ENCODE measurements at places on chromosomes 2 and 18.

DNA sequence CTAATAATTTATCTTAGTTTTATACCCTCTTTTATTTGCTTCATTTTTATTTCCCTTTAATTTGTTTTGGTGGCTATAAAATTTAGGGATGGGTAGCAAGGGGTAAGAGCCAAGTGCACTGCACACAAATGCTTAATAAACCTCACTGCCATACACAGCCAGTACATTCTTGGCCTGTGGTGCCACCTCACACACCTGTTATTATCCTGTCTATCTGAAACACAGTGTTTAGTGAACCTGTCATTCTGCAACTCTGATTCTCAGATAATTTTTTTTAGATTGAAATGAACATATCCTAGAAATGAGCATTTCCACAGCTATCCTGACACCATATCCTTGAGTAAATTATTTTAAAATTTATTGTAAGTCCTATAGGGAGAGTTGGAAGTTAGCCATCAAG is 807.5 kb downstream of the DCC start:
- no peak for DNase-seq

- no peak for DNase-seq
These were observed 79.4 kb upstream of the ASB18 start for GRCh38 chr2:236343400-236344161.

- DNase-seq = no peak
These were observed 5.5 kb upstream of the TTL start for GRCh38 chr2:112476434-112476833.

DNA sequence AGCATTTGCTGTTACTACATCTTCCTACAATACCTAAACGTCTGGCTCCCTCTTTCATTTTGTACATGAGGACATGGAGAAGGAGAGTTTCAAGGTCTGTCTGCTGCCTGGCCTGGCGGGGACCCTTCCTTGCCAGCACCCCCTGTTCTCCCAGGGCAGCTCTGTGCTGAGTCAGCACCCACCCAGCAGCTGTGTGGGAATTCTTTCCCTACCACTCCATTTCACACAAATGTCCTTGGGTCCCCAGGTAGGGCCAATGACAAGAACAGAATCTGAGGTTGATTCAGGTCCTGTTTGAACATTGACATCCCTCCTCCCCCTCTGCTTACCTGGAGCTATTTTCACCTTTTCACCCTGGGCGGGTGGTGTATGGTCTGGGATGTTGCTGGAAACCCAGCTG is 129.9 kb upstream of the ITGA6 start:
- no peak for DNase-seq

- DNase-seq = no peak
These were observed 765.1 kb upstream of the SLC8A1 start for GRCh38 chr2:41216978-41217377.

DNA sequence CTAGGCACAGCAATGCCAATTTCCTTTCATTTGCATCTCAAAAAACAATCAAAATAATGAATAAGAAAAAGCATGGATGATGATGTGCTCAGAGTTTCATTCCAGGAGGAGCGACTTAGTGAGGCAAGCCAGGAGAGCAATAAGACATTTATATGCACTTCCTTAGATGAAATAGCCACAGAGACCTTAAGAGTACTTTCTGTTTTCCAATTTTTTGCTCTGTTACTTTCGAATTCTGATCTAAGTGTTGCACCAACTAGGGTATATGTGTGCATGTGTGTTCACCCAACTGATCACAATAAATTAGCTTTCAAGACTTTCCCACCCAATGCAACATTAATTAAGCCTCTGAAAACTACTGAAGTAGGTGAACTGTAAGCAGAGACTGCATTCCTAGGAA is 709 bp downstream of the RAB27B start:
- DNase-seq = no peak

DNA sequence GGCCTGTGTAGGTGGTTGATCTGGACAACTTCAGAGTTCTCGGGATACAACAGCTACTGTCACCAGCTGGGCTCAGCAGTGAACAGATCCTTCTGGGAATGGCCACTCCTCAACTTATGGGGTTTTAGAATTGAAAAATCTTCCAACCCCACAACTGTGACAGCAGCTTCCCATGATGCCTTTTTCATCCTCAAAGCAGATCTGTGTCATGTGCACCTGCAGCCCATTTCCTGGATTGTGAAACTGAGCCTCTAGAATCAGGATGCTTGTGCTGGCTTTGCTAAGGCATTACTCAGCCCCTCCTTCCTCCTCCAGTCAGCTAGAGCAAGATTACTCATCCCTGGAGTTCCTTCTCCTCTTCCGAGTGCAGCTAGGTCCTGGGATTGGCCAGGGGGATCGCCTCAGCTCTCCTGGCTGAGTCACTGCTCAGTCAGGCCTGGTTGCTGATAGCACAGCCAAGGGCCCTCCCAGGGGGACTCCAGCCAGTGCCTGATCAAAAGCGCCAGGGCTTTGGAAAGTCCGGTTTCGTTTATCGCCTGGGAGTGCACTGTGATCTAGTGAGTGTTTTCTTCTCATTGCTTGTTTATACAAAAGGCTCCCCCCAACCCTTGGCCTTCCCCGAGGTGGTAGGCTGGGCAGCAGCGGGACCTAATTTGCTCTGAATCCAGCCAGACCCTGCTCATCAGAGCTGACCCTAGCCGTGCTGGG is 2.4 kb upstream of the LPIN1 start:
- DNase-seq = peak; percentile 80

- DNase-seq = no peak
These were observed 177.9 kb downstream of the DNAH6 start for GRCh38 chr2:84694088-84694622.

DNA sequence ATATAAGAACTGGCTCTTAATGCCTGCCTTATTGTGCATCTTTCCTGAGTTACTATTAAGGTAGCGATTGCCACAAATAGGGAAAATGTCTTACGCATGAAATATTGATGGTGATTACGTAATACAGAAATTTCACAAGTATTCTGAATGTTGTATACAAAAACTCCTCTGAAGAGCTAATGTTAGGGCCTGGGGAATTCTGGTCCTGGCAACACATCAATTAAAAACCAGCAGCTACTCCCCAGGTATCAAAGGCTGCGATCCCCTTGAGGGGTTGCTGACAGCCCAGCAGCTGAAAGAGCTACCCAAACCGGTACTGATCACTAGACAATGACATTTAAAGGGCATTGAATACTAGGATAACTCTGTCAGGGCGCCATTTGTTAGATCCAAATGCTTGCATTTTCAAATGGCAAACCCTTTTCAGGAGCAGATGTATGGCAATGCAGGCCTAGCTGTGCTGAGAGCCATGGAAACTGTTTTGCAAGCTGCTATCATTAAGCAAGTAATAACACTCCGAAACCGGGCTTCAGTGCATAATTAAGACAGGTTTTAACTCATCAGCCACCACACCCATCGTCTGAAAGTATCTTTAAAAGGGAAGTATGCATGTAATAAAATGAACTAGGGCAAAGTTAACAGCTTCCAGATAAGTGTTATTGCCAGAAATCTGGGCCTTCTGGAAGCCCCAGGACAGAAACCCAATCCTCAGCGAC is 78.4 kb downstream of the CLHC1 start:
- no peak for DNase-seq

GRCh38 chr2:120760446-120761135 is 24.9 kb downstream of the GLI2 start:
- no peak for DNase-seq

GRCh38 chr2:112035786-112036185 is 19.3 kb upstream of the TMEM87B start:
- no peak for DNase-seq

DNA sequence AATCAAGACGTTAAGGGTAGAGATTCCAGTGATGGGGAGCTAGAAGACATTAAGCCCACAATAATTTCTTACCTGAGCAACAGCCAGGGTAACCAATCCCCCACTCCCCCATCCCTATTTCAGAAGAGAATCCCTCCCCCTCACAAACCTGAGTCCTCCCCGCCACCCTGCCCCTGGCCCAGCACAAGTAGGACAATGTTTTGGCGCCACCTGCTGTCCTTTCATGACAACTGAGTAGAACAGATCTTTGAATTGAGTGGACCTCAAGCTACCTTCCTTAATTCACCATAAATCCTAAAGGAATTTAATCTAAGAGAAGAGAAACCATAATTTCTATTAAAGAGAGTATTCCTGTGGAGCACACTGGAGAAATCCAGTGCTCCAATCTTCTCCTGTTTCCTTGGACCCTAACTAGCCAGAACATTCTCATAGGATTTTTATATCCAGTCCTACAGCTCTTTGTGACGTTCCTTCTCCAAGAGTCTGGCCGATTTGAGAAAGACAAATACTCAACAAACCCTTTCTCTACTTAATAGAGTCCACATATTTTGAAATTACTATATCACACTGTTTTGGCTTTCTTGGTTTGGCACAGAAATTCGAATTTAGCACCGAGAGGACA is 41.1 kb downstream of the NHEJ1 start:
- no peak for DNase-seq

- DNase-seq = no peak
These were observed 105.6 kb upstream of the NOL4 start for GRCh38 chr18:34330308-34330707.

DNA sequence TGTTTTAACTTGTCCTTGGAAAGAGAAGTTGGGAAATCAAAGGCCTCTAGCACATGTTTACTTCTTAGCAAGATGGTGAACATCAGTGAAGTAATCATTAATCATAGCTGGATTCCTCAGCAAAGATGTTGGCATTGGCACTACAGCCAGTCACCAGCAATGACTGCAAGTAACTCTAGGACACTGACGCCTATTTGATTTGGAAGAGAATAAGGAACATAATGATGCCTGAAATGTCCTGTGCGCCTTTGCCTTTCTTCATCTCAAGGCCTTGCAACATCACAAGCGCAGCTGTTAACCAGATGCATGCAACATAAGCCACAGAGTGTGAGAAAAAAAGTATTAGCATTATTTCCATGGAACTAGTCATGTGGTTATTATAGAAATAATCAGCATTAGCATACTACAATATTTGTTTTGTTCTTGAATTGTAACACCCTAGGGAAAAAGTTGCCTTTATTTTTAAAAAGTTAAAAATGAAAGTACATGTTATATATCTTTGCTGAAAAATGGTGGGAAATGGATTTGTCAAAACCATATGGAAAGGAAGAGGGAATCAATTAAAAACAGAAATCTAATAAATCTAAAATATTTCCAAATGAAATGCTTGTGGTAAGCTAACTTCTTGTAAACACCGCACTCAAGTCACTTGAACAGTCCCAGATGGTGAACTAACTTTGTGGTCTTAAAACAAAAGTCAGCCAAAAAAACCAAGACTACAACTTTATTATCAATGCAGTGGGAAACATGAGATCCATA is 55.6 kb downstream of the THADA start:
- DNase-seq = no peak

DNA sequence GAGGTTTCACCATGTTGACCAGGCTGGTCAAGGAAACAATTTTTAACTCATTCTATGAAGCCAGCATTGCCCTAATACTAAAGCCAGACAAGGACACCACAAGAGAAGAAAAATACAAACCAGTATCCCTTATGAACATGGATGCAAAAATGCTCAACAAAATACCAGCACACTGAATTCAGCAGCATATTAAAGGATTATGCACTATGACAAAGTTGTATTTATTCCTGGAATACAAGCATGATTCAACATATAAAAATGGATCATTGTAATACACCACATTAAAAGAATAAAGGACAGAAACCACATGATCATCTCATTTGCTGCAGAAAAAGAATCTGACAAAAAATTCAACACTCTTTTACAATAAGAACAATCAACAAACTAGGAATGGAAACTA is 138.7 kb downstream of the RAB3GAP1 start:
- no peak for DNase-seq

DNA sequence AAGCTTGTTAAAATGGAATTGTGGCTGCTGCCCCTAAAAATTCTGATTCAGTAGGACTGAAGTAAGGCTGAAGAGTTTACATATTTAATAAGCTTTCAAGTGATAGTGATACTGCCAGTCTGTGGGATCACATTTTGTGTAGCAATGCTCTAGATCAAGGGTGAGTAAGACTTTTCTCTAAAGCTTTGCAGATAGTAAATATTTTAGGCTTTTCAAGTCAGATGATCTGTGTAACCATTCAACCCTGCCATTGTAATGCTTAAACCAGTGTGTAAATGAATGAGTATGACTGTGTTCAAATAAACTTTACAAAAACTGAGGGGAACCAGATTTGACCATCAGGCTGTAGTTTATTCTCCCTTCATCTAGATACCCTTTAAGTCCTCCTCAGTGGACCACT is 92.7 kb downstream of the PIK3C3 start:
- no peak for DNase-seq

DNA sequence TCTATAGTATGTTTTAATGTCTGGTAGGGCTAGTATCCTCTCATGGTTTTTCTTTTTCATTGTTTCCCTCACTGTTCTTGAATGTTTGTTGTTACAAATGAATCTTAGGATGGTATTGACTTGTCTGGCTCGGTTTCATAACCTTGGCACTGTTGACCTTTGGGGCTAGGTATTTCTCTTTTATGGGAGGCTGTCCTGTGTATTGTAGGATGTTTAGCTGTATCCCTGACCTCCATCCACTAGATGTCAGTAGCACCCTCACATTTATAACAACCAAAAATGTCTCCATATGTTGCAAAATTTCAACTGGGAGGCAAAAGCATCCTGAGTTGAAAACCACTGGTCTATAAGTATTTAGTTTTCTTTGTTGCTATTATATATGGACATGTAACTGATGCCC is 7.0 kb upstream of the AOX1 start:
- DNase-seq = no peak

DNA sequence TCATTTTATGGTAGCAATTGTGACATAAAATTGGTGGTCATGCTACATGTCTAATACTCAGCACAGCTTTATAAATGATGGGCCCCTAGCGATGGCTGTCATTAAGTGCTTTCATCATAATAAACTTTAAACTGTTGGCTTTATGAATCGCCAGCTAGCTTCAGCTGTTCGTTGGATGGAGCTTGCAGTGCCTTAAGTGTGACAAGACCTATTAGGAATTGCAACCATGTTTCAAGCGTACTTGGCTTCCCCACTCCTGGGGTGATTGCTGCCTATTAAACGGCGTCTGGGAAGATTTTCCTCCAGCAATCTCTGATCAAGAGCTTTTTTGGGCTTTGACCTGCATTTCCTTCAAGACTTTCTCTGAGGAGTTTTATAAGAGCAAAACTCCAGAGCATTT is 164.5 kb upstream of the SIX3 start:
- no peak for DNase-seq

- DNase-seq = peak; percentile 38
These were observed 65.1 kb downstream of the CUL3 start for GRCh38 chr2:224520064-224520463.

GRCh38 chr2:219877728-219878127 is 250.3 kb downstream of the SLC4A3 start:
- DNase-seq = no peak
